T-helper 2 cell treated with Interferon-gamma antibody and Interleukin-4, amounts not matched to agents 5 μg/mL and 100 μg/mL, for 36 hours (primary cell): ENCODE measurements at places on chromosomes 7 and 10.

DNA sequence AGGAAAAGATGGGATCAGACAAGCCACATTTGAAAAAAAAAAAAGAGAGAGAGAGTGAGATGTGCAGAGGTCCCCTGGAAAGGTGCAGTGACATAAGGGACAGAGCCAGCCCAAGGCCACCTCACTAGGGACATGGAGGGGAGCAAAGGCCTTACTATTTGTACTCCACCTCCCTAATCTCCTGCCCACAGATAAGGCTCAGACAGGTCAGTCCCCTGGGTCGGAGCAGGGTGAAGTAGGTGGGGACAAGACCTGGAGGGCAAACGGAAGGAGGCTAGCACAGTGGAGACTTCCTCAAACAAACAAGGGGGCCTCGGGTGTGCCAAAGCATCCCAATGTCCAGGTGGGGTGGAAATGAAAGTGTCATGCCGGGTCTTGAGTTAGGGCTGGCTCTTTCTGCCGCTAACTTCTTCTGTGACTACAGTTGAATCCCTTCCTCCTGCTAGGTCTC, 7.0 kb downstream of the PRF1 start:
- DNase-seq = no peak

DNA sequence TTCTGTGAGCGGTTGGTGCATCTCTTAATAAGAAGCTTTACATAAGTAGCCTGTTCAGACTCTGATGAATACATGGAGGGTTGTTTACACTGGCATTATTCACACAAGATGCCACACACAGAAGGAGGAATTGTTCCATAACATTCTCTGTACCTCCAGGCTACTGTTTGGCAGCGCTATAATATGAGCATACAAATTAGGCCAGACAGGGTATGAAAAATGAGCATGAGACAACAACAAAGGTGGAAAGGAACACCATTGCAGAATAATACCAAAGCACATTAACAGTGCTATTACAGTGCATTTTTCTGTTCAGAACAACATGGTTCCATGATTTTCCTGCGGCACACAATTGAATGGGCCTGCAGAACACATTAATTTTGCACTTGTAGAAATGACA, 417.2 kb upstream of the C7orf33 start:
- no peak for DNase-seq

DNA sequence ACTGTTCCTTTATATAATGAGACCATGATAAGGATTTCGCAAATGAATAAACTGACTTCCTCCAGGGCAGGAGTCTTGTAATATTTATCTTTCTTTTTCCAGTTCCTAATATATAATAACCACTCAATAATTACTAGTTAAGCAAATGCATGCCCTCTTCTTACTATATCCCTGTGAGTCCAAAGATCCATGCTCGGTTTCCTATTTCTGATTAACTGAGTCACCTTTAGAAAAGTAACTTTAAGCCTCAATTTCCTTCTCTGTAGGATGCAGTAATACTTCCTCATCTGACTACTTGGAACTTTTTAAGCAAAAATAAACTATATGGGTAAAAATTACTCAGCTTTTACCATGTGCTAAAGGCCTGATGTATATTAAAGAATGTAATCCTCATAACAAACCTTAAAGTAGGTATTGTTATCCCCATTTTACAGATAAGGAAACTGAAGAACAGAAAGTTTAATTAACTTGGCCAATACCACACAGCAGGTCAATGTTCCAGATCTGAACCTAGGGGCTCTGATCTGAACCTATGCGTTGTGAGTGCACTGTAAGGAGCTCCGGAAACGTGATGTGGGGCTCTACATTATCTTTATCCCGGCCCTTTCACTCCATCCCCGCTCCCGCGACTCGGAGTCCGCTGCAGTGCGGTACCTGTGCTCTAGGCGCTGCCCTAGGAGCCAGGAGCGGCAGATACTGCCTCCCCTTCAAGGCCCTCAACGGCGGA, 458 bp downstream of the COX15 start:
- DNase-seq = no peak

DNA sequence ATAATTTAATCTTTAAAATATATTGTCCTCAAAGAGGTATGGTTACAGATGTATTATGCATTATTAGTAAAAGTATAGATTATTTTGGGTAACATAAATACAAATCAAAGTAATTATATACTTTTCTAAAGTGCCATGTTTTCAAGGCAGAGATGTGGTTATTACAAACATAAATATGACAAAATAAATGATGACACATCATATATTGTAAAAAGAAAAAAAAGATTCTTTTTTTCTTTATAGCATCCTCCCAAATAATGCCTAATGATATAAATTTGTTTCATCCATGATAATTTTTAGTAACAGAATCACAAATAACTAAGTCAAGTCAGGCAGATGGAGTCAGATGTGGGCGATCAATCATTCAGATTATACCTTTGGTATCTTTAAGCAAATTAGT, 29.3 kb downstream of the SEMA3C start:
- no peak for DNase-seq

DNA sequence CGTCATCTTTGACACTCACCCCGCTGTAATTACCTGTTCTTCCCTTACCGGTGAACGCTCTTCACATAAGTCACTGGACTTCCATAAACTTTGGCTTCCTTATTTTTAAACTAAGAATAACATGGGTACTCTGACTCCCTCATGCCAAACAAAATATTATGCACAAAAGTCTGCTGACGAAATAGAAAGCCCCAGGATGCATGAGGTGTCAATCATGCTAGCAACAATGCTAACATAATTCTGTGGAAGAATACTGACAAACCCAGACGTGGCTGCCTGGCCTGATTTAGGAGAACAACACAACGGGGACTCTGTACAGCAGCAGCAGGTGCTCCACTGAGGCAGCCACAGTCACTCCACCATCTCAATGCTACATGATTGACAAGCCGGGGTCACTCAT, 137.5 kb downstream of the CCDC71L start:
- DNase-seq = no peak

- no peak for DNase-seq
Measured at GRCh38 chr10:120819366-120819765, 31.8 kb upstream of the WDR11 start.

GRCh38 chr7:87506246-87507180, 31.0 kb upstream of the ABCB4 start:
- no peak for DNase-seq

- DNase-seq = no peak
Measured at GRCh38 chr10:72322280-72323058, 32.2 kb downstream of the DNAJB12 start.

GRCh38 chr7:69862413-69863064, 264.3 kb downstream of the AUTS2 start:
- DNase-seq = no peak

DNA sequence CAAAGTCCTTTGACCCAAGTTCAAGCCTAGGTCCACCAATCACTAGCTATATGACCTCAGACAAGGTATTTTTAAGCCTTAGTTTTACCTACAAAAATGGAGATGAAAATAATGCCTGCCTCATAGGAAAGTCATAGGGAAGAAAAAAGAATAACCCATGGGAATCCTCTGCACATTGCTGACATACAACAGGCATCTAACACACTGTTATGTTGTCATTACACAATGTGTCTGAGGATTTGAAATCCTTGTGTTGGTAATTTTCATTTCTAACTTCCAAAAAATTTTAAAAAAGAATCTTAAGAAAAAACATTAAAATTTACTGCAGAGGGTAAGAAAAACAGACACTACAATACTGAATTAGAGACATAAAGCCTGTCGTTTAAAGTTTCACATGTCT, 5.7 kb downstream of the ANK3 start:
- no peak for DNase-seq

DNA sequence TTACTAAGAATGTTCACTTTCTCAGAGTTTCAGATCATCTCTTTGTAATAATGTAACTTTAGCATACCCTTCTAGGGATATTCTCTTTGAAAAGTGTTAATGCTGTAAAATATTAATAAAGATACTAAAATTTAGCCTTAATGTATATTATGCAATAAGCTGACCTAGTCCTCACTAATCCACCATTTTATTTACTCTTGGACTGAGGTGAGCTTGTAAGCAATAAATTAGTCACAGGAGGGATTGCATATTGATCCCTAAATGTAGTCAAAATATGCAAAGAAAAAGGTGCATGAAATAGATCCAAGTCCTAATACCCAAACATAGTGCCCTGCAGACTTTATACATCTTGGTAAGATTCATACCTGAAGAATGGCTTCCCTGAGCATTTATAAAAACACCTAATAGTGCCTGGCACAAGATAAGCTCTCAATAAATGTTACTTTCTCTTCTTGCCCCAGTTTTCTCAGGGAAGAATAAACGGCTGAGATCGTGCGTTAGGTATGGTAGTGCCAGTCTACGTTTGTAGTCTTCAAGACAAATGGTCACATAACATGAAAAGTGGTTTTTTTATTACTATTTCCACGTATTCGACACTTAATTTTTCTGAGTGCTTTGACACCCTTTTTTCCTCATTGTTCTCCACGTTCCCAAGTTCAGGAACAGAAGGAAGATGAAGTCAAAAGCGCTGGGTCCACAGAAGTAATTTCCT, 14.3 kb downstream of the INSIG1 start:
- DNase-seq = no peak

GRCh38 chr10:132752378-132752777, 33.6 kb downstream of the NKX6-2 start:
- no peak for DNase-seq

DNA sequence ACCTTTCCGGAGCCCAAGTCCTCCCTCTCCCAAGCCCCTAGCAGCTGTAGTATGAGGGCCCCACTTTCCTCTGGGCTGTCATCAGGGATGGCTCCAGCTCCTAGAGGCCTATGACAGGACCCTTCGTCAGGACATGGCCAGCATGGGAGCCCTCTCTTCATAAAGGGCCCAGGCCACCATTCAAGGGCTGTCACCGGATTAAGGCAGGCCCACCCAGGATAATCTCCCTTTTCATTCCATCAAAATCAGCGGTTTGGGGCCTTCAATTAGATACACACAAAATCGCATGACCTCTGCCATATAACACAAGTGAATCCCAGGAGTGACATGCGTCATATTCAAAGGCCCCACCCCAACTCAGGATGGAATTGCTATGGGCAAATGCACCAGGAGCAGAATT, 12.2 kb upstream of the GDF10 start:
- DNase-seq = no peak

DNA sequence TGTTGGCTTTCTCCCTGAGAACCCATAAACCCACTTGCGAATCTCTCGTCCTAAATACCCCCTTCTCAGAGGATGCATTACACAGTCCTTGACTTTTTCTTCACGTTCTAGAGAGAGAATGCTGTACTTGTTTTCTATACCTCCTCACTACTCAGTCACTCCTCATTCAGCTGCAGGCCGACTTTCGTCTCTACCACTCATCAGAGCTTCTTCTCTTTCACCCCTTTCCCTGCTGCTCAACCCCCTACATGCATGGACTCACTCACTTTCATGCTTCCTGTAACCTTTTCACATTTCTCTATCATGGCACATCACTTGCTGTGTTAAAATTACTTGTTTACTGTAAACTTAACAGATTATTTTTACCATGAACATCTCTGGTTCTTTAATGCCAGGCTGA, 19.8 kb downstream of the MDFIC start:
- no peak for DNase-seq

DNA sequence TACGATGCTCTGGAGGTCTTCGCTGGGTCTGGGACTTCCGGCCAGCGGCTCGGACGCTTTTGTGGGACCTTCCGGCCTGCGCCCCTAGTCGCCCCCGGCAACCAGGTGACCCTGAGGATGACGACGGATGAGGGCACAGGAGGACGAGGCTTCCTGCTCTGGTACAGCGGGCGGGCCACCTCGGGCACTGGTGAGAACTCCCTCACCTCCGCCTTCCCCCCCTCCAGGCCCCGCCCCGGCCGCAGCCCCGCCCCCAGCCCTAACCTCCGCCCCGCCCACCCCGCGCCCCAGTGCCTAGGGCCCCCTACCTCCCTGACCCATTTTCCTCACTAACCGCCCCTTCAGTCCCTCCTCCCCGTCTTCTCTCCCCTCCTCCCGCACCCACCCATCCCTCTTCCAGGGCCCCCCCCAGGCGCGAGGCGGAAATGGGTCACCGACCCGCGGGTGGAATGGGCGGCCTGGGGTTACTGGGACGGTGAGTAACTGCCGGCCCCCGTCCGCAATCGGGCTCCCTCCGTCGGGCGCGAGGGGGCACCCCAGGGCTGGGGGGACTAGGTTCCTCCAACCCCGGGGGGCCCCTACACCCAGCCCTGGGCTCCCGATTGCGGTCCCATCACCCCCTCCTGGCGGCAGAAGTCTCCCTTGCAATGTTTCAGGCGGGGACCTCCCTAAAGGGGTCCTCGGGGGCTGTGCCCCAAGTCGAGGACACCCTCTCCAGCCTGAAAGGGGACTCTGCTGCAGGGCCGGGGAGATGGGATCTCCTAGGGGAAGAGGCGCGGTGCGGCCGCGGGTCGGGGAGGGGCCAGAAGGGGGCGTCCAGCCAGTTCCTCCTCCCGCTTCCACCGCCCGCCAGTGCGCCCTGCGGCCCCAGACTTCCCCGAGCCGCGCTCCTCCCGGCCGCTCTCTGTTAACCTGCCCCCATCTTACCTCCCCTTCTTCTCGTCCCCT, 2.1 kb downstream of the PCOLCE start:
- DNase-seq = peak; percentile 80

DNA sequence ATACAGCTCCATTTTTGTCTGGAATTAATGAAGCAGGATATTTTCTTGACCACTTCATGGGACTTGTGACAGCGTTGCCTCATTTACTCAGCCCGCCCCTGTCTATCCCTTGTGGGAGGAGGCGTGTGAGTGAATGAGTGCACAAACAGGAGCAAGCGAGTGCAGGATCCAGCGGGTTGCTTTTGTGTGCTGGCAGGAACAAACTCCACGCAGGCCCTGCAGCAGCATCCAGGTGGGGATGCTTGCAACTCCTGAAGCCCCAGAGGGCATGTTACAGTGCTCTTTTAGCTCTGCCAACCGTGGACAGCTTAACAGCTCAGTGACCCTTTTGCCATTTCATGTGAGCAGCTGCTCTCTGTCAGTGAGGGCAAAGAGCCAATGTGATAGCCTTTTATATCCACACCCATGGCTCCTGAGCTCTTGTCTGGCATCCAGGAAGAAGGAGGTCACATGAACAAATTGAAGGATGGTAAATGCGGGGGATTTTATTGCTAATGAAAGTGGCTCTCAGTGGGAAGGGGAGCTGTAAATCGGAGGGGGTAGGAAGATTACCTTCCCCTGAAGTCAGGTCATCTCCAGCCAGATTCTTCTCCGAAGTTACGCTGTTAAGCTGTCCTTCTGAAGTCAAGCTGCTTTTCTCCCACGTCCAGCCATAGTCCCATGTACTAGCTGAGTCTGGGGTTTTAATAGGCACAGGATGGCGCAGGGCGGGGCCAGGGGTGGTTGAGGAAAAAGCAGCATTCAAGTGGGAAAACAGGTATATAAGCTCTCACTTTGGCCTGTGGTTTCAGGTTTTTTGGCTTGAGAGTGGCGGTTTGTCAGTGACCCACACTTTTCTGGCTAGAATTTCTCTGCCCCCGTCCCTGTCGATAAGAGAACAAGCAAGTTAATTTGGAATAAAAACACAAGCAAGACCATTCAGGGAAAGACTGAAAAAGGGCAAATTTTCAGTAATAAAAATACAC, 714.7 kb upstream of the MBL2 start:
- no peak for DNase-seq

GRCh38 chr10:23367896-23368595, 23.4 kb upstream of the C10orf67 start:
- DNase-seq = no peak

GRCh38 chr7:32255036-32255435, 184.8 kb upstream of the PDE1C start:
- no peak for DNase-seq
